Stimulated activated CD4-positive, alpha-beta T cell treated with anti-CD3 and anti-CD28 coated beads, TNF-alpha, amount 100 ng/mL, for 1 hour (primary cell): ENCODE measurements at places on chromosomes 1 and 21.

DNA sequence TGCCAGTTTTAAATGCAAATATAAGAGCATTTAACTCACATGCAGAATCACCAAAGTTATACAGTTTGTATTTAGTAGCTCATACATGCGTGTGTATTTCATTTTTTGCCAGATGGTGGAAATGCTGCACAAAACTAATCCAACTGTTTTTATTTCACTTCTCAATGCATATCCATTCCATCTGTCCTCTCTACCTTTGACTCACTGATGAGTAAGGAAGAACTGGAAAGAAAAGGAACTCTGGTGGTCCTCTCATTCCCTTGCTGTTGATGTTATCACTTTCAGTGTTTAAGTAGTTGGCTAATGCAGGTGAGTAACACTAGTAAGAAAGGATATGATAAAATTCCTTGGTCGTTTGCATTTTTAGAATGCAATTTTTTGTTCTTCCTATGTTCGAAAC, 5.7 kb upstream of the SLC1A7 start:
- no peak for DNase-seq

GRCh38 chr1:87230501-87230900, 98.2 kb upstream of the LMO4 start:
- no peak for DNase-seq

GRCh38 chr1:4424766-4425165, 229.6 kb upstream of the AJAP1 start:
- DNase-seq, result no peak

- no peak for DNase-seq
Measured at GRCh38 chr1:203676455-203676854, 49.8 kb downstream of the ATP2B4 start.

- no peak for DNase-seq
Measured at GRCh38 chr1:175237389-175237788, 44.8 kb upstream of the KIAA0040 start.

DNA sequence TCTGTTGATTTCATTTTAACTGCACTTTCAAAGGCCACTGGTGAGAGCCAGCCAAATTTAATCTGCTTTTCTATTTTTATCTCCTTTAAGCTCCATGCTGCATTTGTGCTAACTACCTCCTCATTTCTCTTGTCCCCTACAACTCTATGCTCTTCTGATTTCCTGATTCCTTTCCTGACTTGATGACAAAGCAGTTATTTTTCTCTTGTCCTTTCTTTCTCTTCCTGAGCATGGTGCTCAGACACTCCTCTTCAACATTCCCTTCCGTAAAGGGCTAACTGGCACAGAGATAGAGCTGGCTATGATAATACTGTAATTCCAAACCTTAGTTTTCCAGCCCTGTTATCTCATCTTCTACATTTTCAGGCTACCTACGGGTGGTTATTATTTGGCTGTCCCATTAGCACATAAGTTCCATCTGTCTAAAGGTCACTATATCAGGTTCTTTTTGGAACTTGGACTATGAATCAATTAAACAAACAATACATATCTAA, 6.8 kb upstream of the BCAS2 start:
- no peak for DNase-seq

DNA sequence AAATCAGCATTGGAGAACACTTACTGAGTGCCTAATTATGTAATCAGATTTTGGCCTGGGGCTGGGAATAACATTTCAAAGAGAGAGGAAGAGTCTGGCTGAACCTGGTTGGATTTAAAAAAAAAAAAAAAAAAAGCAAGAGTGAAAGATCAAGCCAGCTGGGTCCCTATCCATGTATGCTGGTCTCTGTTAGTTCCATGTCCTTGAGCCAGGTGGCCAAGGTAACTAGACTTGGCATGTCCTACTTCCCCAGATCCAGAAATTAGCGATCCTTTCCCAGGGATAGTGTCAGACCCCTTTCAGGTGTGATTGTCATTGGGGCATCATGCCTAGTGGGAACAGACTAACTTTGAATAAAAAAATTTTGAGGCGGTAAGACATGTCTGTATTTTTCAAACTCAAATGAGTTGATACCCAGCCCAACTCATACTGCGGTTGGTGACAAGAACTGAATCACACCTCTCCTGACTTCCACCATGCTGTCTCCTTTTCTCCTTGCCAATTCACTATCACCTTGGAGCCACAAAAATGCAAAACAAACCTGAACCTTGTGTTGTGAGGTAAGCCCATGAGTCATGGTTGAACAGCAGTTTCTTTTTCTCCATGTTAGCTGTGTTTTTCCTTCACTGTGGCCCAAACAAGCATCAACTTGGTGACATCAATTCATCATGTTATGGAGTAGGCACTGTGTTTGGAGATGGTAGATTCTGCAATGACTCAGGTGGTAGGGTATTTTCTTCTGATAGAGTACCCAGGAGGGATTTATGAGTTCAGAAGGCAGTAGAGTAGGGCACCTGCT, 24.5 kb upstream of the PPP2R5A start:
- DNase-seq, result no peak

GRCh38 chr1:218573925-218574324, 228.8 kb downstream of the TGFB2 start:
- no peak for DNase-seq

GRCh38 chr1:84689514-84690396, 506 bp downstream of the SSX2IP start:
- peak; percentile 17 for DNase-seq

- DNase-seq, result no peak
Measured at GRCh38 chr1:246214708-246215509, 292.2 kb downstream of the SMYD3 start.

DNA sequence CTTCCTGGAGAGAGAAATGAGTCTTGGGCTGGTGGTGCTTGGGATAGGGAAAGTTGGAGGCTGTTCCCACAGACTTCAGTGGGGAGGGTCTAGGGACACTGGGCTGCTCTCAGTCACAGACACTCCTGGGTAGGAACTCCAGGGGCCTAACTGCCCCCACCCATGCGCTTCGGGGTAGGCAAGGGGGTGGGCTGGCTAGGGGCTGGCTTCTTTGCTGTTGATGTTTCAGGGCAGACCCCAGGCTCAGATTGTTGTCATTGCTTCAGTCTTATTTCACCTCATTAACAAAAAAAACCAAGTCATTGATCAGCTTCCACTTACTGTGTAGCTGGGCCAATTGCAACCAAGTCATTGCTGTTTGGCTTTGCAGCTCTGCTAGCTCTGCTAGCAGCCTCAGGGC, 160.1 kb upstream of the CSF3R start:
- DNase-seq, result no peak

GRCh38 chr1:24347159-24347934, 28.2 kb downstream of the GRHL3 start:
- DNase-seq, result no peak

DNA sequence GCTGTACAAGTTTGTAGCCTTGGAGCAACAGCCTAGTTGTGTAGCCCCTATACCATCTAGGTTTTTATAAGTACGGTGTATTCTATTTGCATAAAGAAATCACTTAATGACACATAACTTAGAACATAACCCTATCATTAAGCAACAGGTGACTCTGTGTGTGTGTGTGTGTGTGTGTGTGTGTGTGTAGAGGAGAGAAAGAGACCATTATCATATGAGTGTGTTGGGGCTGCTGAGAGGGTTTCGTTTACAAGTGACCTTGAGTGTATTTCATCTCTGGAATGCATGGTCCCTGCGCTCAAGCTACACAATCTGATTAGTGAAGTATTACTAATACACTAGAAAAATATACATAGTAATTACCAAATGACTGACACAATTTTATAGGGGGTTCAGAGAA, 115.1 kb downstream of the RABGAP1L start:
- no peak for DNase-seq

DNA sequence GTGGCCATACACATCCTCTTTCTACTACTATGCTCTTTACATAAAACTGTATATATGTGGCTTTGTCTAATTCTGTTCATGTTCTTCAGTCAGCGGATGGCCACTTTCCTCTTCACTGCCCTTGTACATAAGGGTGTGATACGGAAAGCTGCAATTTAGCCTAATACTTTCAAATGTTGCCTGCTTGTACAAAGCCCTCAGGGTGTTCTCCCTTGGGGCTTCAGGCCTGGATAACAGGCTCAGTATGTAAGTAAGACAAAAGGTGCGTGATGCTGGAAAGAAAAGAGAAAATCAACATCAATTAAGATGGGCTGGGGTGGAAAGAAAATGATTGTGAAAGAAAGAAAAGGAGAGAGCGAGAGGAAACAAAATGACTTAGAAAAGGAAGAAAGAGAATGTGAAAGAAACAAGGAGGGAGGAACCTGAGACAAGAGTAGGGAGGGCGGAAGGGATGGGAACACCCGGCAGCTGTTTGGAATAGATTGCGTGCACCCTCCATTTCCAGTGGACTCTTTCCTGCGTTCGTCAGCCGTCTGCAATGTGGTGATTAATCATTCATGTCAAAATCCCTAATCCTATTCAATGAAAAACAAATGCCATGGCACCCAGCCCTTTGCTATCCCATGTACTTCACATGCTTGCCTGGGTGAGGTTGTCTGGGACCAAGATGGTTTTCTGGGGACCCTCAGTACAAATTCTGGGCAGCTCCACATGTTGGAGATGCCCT, 553.6 kb downstream of the NUF2 start:
- no peak for DNase-seq

DNA sequence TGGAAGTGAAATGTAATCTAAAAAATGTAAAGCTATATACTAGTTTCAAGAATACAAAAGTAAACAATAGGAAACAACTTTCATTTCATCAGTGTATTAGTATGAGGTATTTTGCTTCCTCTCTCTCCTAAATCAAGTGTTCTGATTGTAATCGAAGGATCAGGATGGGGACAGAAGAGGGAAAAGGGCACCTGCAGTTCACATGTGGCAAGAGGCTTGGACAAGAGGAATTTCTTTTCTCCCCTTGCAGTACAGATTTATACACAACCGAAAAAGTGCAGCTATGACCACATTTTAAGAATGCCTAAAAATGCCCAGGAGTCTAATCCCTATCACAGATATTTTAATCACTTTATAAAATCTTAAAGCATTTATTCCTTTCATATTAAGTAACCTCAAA, 63.7 kb downstream of the NRIP1 start:
- DNase-seq, result no peak

- no peak for DNase-seq
Measured at GRCh38 chr1:66777831-66778230, 23.2 kb downstream of the INSL5 start.

DNA sequence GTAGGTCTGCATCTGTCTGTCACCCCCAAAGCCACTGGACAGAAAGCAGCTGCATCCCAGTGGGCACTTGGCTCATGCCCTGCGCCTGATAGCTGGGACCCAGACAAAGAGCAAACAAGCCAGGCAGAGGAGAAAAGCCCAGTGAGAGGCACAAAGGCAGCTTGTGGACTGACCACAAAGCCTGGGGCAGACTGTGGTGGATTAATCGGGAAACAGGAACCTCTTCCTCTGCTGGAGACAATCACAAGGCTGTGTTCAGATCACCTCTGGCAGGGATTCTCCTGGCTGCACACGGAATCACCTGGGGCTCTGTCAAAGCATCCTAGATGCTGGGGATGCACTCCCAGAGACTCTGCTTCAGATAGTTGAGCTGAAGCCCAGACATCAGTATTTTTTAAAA, 15.2 kb upstream of the GJB5 start:
- DNase-seq, result no peak

DNA sequence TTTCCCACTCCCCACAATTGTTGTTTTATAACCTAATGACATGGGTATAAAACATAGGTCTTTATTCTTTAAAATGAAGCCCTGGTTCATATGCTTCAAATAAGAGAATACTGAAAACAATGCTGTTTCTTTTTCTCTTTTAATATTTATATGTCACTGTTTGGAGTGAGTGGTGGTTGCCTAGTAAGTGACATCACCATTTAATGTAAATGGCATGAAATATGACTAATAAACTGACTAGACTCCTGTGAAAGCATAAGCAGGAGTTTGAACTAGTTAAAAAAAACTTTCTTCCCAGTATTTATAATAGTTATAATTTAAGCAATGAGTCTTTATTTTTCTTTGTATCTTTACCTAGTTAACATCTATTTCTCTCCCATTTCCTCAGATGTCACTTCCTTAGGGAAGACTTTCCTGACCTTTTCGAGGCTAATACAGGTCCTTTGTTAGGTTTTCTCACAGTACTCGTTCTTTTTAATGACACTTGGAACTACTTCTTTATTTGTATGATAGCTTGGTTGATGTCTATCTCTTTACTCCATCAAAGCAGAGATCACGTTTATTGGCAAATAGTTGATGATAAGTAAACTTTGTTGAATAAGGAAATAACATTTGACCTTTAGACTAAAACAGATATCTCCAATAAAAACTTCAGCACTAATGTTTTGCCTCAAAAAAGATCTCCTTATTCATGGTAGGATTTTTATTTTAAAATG, 105.4 kb upstream of the PDC start:
- DNase-seq, result no peak

- DNase-seq, result no peak
Measured at GRCh38 chr1:24900985-24901781, 28.9 kb downstream of the RUNX3 start.

- no peak for DNase-seq
Measured at GRCh38 chr1:118773656-118774055, 214.5 kb downstream of the TBX15 start.

DNA sequence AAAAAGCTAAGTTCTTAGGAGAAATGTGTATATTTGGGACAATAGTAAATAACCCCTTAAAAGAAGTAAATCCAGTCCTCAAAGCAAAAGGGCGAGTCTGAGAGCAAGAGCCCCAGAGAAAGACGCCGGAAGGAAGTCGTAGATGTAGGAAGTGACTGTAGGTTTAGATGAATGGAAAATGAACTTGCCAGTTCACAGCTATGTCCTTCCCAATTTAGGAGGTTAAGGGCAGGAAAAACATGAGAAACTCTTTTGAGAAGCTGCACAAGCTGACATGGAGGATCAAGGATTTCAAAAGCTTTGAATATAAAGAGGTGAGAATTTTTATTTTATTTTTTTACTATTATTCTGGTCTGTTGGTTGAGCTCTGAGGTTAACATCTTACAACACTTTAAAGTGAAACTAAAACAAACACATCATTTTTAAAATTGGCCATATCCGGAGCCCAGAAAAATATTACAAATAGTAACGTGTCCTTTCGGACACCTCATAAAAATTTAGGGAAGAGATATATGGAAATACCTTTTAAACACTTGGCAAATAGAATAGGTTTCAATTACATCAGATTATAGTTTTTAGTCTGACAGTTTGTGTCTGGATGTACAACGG, 1178.6 kb downstream of the MRPL39 start:
- DNase-seq, result no peak

DNA sequence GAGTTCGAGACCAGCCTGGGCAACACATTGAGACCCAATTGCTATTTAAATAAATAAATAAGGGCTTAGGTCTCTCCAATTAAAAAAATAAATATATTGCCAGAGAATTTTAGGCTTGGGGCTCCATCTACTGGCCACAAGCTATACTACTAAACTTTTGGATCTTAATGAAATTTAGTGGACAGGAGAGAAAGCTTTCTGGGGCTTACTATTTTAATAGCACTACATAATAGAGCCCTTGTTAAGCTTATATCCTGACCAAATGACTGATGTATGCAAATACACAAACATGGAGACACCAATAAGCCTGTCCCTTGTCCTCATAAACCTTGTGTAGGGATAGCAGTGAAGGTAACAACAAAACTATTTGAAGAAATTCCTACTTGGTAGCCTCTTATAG, 18.4 kb downstream of the CCT3 start:
- no peak for DNase-seq

- DNase-seq, result no peak
Measured at GRCh38 chr1:210342986-210343780, 14.5 kb downstream of the HHAT start.

- no peak for DNase-seq
Measured at GRCh38 chr1:32427264-32427963, 33.2 kb upstream of the BSDC1 start.
